ENCODE measurements at places on chromosomes 11 and 22.

GRCh38 chr11:15153231-15153630, 38.5 kb downstream of the INSC start:
- no peaks in the 10 kb centered on the region for H3K36me3 ChIP-seq
- H3K4me3 ChIP-seq = no peak overlapping the region
- no peak for DNase-seq

- no peaks in the 10 kb centered on the region for H3K36me3 ChIP-seq
- peak overlapping the region; percentile 62 for H3K27ac ChIP-seq
- no peaks in the 10 kb centered on the region for H3K27me3 ChIP-seq
- DNase-seq = no peak
- no peaks in the 10 kb centered on the region for H3K4me1 ChIP-seq
These were observed 88.1 kb downstream of the TP53I11 start for GRCh38 chr11:44862558-44863101.

DNA sequence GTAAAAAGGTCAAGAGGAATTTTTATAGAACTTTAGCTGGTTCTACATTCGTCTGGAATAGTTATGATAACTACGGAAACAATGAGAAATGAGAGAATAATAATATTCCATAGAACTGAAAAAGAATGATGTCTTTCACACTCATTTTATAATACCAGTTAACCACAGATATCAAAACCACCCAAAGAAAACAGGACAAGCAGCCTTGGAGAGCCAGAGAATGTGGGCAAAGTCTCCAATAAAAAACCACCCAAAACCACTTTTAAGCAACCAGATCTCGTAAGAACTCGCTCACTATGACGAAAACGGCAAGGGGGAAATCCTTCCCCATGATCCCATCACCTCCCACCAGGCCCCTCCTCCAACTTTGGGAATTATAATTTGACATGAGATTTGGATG, 60.8 kb downstream of the ARHGAP32 start:
- H3K4me3 ChIP-seq = no peak overlapping the region
- no peak for DNase-seq
- no peaks in the 10 kb centered on the region for H3K27me3 ChIP-seq
- no peaks in the 10 kb centered on the region for H3K36me3 ChIP-seq
- H3K4me1 ChIP-seq = no peaks in the 10 kb centered on the region

GRCh38 chr22:29817724-29818123, 20.4 kb downstream of the ASCC2 start:
- H3K27ac ChIP-seq = no peak overlapping the region
- no peak overlapping the region for H3K4me3 ChIP-seq
- no peaks in the 10 kb centered on the region for H3K4me1 ChIP-seq
- no peaks in the 10 kb centered on the region for H3K36me3 ChIP-seq
- H3K27me3 ChIP-seq = no peaks in the 10 kb centered on the region

DNA sequence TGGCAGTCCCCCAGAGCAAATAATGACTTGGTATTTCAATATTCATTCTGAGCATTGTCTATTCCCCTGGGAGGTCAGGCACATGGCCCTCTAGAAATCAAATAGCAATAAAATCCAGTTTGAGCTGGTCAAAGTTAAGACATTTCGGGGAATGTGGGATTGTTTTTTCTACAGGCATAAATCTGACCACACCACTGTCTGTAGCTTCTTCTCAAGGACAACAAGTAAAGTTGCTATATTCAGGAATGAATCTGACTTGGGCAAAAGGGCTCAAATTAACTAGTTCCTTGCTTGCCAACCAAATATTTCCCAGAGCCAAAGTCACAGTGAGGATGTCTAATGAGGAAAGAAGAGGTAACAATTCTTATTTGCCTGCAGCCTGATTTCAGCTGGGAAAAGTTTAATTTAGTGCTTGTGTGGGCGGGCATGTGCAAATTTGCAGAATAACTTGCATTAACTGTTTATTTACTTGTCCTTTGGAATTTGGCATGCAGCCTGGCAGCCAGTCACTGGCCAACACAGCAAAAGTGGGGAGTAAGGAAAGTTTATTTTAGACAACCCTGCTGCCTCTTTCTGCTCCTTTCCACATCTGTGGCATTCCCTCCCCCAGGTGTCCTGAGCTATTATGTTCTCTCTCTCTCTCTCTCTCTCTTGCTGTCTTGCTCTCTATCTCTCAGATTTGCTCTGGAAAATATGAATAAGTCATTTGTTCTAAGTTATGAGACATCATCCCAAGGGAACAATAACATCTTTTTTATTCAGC, 51.2 kb upstream of the ARHGAP20 start:
- H3K36me3 ChIP-seq = no peaks in the 10 kb centered on the region
- H3K4me1 ChIP-seq = no peaks in the 10 kb centered on the region
- no peaks in the 10 kb centered on the region for H3K27me3 ChIP-seq
- peak overlapping the region; percentile 3 for H3K27ac ChIP-seq

DNA sequence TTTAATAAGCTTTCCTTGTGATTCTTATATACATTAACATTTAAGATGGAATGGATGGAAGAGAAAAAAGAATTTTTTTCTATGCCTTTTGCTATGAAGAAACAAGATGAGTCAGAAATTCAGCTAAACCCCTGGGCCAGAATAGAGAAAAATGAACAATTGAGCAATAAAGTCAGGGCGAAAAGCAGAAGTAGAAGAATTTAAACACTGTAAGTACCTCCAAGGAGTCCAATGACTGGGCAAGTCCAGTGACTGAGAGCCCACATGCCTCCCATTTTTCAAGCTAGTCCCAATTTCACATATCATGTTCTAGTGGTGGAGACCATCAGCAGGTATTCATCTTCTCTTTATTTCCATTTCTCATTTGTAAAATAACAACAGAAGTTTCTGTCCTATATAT, 18.6 kb upstream of the APLP2 start:
- H3K27me3 ChIP-seq = no peaks in the 10 kb centered on the region
- H3K4me1 ChIP-seq = peaks cover 8% of the 10 kb centered on the region
- DNase-seq = no peak
- no peak overlapping the region for H3K4me3 ChIP-seq
- H3K36me3 ChIP-seq = no peaks in the 10 kb centered on the region

DNA sequence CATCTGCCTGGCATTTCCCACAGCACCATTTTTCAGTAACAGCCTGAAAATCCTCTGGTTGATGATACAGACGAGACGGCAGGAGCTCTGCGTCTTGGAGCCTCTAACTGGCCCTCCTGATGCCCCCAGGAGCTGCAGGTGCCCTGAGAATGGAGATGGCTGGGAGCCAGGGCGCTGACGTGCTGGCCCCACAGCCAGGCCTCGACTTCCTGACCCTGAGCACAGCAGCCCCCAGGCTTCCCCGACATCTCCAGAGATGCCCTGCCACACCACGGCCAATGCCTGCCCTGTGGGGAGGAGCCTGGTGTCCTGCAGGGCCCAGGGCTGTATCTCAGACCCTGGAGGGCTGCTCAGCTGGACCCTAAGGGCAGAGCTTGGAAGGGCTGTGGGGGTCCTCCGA, 21.5 kb downstream of the TOLLIP start:
- no peak overlapping the region for H3K4me3 ChIP-seq
- H3K27ac ChIP-seq = no peak overlapping the region
- DNase-seq = no peak

DNA sequence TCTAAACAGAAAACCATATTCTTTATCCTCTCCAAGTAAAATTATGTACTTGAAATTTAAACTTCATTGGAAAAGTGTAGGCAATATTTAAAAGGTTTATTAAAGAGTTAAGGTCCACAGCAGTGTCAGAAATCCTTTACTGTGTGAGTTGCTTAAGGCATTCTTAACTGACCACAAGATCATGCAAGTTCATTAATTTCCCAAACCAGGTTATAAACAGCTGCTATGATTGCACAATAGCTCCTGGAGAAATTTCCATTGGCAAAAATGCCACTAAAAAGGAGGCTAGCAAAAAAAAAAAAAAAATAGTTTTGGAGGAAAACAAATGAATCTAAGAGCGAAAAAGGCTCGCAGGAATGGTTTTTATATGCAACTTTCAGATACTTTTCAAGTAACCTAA, 106.2 kb downstream of the ETS1 start:
- H3K4me1 ChIP-seq = no peaks in the 10 kb centered on the region
- no peaks in the 10 kb centered on the region for H3K27me3 ChIP-seq
- H3K4me3 ChIP-seq = no peak overlapping the region
- no peaks in the 10 kb centered on the region for H3K36me3 ChIP-seq
- H3K27ac ChIP-seq = no peak overlapping the region

GRCh38 chr11:19570889-19571288, 141.7 kb upstream of the NAV2 start:
- DNase-seq = no peak
- no peak overlapping the region for H3K27ac ChIP-seq
- H3K4me1 ChIP-seq = no peaks in the 10 kb centered on the region
- no peaks in the 10 kb centered on the region for H3K27me3 ChIP-seq

- no peaks in the 10 kb centered on the region for H3K36me3 ChIP-seq
- no peaks in the 10 kb centered on the region for H3K27me3 ChIP-seq
- peak; percentile 87 for DNase-seq
- H3K27ac ChIP-seq = peak overlapping the region; percentile 69
- peaks cover 2% of the 10 kb centered on the region for H3K4me1 ChIP-seq
These were observed 26.9 kb downstream of the SNAP29 start for GRCh38 chr22:20885557-20886323.

GRCh38 chr11:2661173-2662023, 38.4 kb downstream of the KCNQ1OT1 start:
- H3K27me3 ChIP-seq = no peaks in the 10 kb centered on the region
- no peaks in the 10 kb centered on the region for H3K4me1 ChIP-seq
- H3K36me3 ChIP-seq = no peaks in the 10 kb centered on the region
- no peak overlapping the region for H3K4me3 ChIP-seq
- DNase-seq = no peak
- H3K27ac ChIP-seq = no peak overlapping the region

DNA sequence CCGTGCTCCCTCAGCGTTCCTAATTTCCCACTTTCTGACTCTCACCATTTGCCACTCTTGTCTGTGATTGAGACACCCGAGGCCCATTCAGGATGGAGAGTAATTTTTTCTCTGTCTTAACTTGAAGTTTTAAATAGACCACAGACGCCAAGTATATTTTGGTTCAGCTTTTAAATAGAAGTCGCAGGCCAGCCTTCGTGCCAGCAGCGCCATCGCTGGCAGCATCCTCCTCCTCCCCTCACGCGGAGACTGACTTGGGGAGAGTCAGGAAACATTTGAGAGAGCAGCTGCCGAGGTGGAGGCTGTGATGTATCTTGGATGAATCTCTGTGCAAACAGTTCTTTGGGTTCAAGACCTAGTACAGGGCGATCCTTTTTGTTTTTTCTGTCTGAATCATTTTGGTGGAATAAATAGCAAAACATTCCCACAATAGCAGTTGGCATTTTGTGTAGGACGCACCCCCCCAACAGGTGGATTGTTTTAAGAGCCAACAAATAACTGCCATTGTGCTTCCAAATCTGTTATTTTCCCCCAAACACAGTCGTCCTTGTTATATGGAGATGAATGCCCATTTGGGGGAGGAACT, 889 bp upstream of the DMC1 start:
- H3K36me3 ChIP-seq = no peaks in the 10 kb centered on the region
- H3K27ac ChIP-seq = peak overlapping the region; percentile 82
- DNase-seq = peak; percentile 25
- H3K27me3 ChIP-seq = no peaks in the 10 kb centered on the region
- peak overlapping the region; percentile 53 for H3K4me3 ChIP-seq

- H3K36me3 ChIP-seq = no peaks in the 10 kb centered on the region
- H3K4me3 ChIP-seq = no peak overlapping the region
- no peaks in the 10 kb centered on the region for H3K27me3 ChIP-seq
- no peak overlapping the region for H3K27ac ChIP-seq
- no peak for DNase-seq
- no peaks in the 10 kb centered on the region for H3K4me1 ChIP-seq
These were observed 8.0 kb upstream of the RAB38 start for GRCh38 chr11:88183233-88183632.

GRCh38 chr11:44754876-44755555, 28.3 kb downstream of the TSPAN18 start:
- no peaks in the 10 kb centered on the region for H3K27me3 ChIP-seq
- H3K27ac ChIP-seq = no peak overlapping the region
- DNase-seq = no peak

DNA sequence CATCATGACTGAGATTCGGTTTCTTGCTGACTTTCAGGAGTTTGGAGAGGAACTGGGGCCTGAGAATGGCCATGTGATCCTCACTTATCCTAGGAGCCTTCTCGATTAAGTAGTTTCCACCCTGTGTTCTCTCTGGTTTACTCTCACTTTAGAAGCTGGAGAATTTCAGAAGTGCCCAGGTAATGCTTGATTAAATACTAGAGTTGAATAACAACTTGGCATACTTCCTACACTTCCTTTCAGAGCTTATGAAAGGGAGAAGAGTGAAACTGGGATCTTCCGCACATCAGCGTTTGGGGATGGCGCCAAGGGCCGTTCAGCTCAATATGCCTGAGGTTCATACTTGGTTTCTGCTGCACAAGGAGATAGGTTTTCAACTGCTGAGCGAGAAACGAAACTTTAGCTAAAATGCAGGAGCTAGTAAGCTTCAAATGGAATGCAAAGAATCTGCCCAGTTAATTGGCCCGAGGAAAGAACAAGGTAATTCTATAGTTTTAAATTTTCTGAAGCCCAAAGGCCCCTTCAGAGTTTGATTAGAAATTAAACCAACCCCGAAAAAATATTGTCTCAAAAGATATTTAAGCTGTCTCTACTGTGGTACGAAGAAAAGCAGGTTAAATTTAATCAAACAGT, 823 bp upstream of the MUC15 start:
- H3K36me3 ChIP-seq = no peaks in the 10 kb centered on the region
- no peak overlapping the region for H3K4me3 ChIP-seq
- H3K27me3 ChIP-seq = no peaks in the 10 kb centered on the region
- H3K4me1 ChIP-seq = no peaks in the 10 kb centered on the region
- DNase-seq = peak; percentile 25

DNA sequence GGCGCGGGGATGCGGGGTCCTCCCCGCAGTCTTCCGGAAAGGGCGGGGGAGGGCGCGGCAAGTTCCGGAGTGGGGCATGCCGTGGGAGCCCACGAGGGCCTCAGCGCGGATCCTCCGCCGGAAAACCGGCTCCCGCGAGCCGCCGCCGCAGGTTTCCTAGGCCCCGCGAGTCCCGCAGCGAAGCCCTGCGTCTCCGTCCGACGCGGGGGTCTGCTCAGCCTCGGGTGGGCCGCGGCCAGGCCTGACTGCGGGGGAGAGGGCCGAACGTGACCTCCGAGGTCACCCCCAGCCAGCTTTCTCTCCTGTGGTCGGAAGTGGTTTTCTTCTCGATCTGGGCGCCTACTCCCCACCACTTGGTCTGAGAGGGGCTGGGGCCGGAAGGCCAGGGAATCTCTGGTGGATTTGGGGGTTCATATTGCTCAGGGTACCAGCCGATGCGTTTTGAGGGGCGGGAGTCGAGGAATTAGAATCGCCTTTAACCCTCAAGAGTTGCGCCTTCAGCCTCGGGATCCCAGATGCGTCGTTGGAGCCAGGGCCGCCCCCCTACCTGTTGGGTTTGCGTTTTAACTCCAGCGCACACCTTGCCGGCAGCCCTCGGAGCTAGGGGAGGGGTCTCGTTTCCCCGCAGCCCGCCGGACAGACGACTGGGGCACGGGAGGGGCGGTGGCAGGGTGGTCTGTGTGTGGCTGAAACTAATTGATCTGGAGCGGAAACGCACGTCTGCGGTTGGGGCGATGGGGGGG, 3.6 kb upstream of the CCND1 start:
- H3K4me1 ChIP-seq = peaks cover 23% of the 10 kb centered on the region
- no peak for DNase-seq
- no peaks in the 10 kb centered on the region for H3K27me3 ChIP-seq

- H3K4me3 ChIP-seq = no peak overlapping the region
- H3K27ac ChIP-seq = no peak overlapping the region
- H3K36me3 ChIP-seq = no peaks in the 10 kb centered on the region
- H3K27me3 ChIP-seq = no peaks in the 10 kb centered on the region
These were observed 192.9 kb downstream of the INSC start for GRCh38 chr11:15307619-15308024.

- DNase-seq = no peak
- H3K4me1 ChIP-seq = no peaks in the 10 kb centered on the region
- no peak overlapping the region for H3K4me3 ChIP-seq
- no peak overlapping the region for H3K27ac ChIP-seq
- no peaks in the 10 kb centered on the region for H3K27me3 ChIP-seq
These were observed 549.1 kb downstream of the INSC start for GRCh38 chr11:15663777-15664218.
